ENCODE measurements at places on chromosomes 5 and 9.

- DNase-seq: no peak
Measured at GRCh38 chr9:91761362-91761761, 188.7 kb downstream of the ROR2 start.

DNA sequence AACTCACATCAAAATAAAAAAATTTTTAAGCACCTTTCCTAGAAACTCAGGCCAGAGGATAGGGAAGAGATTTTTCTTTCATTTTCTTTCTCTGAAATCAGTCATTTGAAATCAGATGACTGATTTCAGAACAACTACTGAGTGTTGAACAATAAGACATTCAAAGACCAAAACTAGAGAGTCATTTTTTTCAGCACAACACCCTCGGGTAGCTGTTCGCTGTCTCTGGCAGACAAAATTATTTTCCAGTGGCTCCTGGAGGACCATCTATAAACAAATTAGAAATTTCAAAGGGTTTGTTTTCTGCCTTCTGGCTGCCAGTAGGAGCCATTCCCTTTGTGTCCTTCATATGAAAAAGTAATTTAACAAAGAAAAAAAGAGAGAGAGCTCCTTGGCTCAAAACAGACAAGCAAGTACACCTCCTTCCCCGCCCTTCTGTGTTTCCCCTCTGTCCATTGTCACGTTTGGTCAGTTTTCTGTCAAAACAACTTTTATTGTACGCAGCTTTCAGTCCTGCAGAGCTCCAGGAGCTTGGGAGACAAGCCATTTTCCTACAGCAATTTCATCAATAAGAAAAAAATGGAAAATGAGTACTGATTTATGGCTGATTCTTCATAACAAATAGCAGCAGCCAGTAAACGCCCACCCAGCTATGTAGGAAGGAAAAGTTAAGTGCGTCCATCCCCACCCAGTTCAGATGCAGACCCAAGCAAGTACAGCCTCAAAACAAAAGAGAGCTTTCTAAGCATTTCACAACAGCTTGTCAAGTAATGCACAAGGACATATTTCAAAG lies 405.2 kb downstream of the ZNF608 start:
- DNase-seq: no peak

GRCh38 chr5:102624405-102624804 lies 125.6 kb upstream of the SLCO6A1 start:
- no peak for DNase-seq

GRCh38 chr5:52356311-52356918 lies 431.3 kb upstream of the ITGA1 start:
- DNase-seq: no peak

DNA sequence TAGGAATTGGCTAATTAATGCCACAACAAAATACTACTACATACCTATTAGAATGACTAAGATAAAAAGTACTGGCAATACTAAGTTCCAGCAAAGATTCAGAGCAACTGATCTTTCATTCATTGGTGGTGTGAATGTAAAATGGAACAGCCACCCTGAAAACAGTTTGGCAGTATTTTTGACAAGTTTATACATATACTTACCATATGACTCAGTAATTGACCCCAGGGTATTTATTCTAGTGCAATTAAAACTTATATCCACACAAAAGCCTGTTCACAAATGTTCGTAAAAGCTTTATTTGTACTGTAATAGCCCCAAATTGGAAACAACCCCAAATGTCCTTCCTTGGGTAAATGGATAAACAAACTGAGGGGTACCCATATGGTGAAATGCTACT lies 270.8 kb upstream of the ACTBL2 start:
- no peak for DNase-seq

GRCh38 chr9:112224401-112225289 lies 49.5 kb upstream of the SUSD1 start:
- DNase-seq: no peak

DNA sequence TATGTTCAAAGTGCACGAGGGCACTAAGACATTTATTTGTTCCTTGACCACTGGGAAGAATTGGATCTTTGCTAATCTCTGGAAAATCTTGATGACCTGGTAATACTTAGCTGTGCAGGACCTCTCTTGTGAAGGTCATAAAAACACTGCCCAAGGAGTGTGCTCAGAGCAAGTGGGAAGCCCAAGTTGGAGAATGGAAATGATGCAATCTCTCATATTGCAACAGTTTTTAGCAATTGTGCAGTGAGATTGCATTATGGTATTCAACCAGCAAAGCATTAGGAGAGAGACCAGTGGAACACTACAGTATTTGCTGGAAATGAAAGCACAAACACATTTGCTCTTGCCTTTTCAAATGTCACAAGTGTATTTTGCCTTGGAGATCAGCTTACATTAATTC lies 34.5 kb downstream of the TXNDC8 start:
- no peak for DNase-seq

- no peak for DNase-seq
Measured at GRCh38 chr5:52469420-52469819, 318.3 kb upstream of the ITGA1 start.

DNA sequence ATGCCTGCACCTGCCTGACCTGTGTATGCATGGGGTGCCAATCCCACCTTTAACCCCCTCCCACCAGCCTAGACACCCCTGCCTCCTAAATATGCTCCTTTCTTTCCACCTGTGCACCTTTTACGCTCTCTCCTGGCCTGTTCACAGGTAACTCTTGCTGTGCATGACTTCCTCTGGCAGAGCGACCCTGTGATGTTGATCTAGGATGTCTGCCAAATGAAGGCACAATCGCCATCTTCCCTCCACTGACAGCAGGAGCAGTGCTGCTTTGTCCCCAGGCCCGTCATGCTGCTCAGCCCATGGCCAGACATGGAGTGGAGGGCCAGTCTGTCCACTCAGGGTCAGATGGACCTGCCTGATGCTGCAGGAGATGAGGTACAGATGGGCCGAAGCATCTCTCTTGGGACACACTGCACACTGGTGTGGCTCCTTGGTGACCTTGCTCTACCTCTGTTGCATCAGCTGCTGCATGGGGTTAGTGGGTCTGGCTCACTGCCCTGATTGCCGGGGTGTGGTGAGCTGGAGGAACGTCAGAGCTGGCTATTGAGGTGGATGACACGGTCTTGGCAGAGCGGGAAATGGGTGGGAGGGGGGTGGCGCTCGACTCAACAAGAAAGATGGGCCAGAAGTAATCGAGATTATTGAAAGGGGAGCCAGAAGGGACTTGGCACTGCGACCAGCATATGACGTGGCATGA lies 101.7 kb upstream of the PITX1 start:
- no peak for DNase-seq

DNA sequence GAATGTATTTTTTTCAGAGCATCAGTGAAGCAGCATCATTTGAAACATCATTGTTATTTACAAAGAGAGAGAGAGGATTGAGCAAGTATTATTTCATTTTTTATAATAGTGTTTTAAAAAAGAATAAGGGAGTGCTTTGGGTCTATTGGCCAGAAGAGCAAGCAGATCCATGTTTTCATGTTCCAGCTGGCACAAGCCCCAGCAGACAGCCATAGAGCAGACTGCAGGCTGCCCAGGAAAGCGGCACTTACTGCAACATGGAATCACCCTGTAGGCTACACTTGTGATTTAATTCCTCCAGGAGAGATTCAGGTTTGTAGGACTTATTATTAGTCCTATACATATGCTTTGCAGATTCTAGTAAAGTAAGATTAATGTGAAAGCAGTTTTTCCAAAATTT lies 407.0 kb upstream of the GRAMD2B start:
- DNase-seq: no peak

DNA sequence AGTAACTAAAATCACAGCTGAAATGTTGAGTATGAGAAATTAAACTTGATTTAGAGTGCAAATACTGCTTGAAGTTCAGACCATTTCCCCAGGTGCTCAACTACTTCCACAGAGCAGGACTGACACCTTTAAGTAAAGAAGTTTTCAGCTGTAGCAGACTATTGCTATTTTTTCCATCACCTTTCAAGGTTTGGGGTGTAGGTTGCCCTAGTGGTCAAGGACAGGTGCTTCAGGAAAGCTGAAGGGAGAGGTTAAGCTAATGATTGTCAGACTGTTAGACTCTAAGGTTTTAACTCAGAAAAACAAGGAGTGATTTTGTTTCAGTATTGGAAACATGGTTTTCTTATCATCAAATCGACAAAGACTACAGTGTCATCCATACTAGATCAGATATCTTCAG lies 162.1 kb downstream of the CCDC192 start:
- no peak for DNase-seq

- DNase-seq: no peak
Measured at GRCh38 chr5:633501-633955, 21.4 kb downstream of the CEP72 start.

DNA sequence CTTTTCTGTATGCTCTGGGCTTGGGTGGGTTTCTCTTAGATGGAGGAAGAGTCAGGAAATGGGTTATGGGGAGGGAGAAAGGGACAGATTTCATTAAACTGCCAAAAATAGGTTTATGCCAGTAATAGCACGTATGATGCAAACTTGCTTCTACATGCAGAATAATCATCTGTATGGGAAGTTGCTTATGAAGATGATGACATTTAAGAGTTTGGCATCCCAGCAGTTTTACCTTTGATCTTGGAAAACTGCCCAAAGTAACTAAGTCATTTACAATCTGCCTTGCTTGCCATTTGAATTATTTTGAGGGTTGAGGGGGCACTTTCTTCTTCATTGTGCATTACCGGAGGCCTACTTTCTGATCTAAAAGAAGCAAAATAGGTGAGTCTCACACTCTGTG lies 282.9 kb upstream of the ANKRD55 start:
- DNase-seq: no peak

DNA sequence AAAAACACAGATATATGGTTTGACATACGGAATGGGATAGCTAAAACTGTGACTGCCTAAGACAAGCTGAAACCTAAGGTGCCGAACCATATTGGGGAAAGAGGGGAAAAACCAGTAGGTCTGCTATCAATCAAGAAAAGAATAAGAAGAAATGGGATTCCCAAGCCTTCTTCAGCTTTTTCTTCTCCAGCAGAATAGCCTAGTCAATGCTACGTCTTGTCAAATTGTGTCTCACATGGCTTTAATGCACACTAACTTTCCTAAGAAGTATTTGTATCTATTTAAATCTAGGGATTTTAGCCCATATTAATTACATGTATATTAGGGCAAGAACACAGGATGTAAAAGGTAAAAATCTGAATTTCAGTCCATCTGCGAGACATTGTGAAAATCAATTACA lies 797 bp upstream of the FBXO38 start:
- no peak for DNase-seq

DNA sequence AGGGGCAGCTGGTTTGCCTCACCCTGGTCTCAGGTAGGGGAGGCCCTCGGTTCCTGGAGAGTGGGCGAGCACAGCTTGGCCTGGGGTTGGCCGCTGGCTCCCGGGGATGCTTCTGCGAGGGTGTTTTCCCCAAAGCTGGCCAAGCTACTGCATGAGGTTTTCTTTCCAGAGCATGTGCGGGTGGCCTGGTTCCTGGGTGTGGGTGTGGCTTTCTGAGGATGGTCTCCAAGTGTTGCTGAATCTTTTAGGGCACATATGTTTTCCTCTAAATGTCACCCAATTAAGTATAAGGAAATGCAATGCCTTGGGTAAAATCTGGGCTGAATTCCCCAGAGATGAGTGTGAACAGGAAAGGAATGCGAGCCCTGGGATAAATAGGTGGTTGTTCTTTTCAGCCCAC lies 115.8 kb upstream of the ICE1 start:
- DNase-seq: no peak

GRCh38 chr9:138022756-138023393 lies 145.3 kb downstream of the CACNA1B start:
- no peak for DNase-seq

DNA sequence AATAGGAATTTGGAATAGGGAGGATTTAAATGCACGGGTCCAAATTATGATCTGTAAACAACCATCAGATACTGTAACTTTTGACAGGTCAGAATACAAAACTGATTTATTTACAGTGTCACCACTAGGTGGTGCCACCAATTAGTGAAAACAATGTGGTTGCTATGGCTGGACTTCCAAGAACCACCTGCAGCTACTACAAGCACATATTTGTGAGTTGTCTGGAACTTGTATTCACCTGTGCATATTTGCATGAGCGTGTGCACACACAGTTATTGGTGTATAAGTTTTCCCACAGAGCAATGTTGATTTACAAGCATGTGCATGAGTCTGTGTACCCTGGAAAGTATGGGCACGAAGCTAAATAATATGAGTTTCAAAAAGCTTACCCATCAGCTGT lies 3.0 kb upstream of the HRCT1 start:
- DNase-seq: no peak

GRCh38 chr5:65913519-65913918 lies 12.9 kb upstream of the ERBIN start:
- no peak for DNase-seq

DNA sequence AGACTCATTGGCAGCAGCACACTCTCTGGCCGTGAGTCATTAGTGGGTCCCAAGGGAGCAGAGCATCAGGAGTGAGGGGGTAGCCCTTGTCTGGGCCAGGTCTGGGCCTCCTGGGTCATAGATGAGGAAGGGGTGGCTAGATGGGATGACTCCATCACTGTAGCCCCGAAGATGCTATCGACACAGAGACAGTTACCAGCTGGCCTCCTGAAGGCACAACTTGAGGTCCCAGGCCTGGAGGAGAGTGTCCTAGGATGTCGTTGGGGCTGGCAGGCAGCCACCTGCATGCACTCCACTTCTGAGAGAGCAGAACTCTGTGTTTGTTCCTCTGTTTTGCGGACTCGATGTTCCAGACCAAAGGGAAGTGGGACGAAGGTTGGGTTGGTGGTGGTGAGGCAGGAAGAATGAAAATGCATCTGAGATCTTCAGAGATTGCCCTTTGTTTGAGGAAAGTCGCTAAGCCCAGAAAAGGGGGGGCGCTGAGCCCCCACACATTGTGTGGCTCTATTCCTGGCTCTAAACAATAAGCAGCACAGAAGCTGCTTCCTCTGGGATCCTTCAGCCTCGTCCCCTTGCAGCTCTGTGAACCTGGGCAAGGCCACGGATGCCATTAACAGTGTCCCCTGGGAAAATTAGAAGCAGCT lies 4.7 kb downstream of the BTNL9 start:
- DNase-seq: no peak

GRCh38 chr9:82031538-82032280 lies 43.1 kb downstream of the SPATA31D1 start:
- peak; percentile 18 for DNase-seq

- DNase-seq: no peak
Measured at GRCh38 chr9:113720495-113720894, 155.6 kb upstream of the ZNF618 start.

DNA sequence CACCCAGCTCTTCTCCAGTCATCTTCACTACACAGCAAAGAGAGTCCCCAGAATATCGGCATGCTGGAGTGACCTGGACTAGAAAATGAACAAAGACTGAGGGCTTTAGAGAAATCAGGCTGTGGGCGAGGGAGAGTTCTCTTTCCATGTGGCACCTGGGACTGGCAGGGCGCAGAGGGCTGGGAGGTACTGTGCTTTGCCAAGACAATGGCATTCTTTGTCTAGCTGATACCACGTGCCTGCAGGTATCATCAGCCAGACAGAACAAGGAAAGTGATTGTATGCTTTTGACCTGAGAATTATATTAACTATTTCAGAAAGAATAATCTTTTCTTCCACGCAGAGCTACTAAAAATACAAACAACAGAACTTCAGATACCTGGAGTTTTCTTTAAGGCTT lies 30.5 kb downstream of the DDX31 start:
- no peak for DNase-seq

DNA sequence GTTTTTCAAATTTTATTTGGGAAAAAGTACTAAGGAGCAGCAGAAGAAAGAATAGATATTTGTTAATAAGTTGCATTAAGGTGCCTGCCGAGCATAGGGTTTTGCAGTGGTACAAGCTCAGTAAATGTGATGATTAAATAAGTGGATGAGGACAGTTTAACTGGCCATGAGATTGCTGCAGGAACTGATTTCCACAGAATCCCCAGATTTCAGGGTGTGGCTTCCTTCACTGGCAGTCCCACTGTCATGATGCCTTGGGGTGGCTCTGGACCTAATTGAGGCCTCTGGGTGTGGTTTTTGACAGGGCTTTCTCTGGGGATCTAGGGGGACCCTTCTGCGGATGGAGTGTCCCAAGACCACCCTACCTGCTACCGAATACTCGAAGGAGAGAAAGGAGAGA lies 1.4 kb downstream of the PHF24 start:
- DNase-seq: no peak
